ENCODE measurements at places on chromosomes 7 and 10. TPM values are rescaled to one million over a fixed set of nuclear protein-coding genes. Genes with fewer than 3 reads are reported as not detected.
A peak's percentile ranks its signal among the peaks of the same experiment; 100 is the strongest.

DNA sequence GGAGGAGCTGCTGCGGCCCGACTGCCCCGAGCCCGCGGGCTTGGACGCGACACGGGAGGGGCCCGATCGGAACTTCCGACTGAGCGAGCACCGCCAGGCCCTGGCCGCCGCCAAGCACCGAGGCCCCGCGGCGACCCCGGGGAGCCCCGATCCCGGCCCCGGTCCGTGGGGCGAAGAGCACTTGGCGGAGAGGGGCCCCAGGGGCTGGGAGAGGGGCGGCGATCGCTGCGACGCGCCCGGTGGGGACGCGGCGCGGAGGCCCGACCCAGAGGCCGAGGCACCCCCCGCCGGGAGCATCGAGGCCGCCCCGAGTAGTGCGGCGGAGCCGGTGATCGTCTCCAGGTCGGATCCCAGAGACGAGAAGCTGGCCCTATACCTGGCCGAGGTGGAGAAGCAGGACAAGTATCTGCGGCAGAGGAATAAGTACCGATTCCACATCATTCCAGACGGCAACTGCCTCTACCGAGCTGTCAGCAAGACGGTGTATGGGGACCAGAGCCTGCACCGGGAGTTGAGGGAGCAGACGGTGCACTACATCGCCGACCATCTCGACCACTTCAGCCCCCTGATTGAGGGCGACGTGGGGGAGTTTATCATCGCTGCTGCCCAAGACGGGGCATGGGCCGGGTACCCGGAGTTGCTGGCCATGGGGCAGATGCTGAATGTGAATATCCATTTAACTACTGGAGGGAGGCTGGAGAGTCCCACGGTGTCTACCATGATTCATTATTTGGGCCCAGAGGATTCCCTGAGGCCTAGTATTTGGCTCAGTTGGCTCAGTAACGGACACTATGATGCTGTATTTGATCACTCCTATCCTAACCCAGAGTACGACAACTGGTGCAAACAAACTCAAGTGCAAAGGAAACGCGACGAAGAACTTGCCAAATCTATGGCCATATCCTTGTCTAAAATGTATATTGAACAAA lies 1.4 kb downstream of the OTUD1 start:
- DNase-seq = peak; percentile 45

DNA sequence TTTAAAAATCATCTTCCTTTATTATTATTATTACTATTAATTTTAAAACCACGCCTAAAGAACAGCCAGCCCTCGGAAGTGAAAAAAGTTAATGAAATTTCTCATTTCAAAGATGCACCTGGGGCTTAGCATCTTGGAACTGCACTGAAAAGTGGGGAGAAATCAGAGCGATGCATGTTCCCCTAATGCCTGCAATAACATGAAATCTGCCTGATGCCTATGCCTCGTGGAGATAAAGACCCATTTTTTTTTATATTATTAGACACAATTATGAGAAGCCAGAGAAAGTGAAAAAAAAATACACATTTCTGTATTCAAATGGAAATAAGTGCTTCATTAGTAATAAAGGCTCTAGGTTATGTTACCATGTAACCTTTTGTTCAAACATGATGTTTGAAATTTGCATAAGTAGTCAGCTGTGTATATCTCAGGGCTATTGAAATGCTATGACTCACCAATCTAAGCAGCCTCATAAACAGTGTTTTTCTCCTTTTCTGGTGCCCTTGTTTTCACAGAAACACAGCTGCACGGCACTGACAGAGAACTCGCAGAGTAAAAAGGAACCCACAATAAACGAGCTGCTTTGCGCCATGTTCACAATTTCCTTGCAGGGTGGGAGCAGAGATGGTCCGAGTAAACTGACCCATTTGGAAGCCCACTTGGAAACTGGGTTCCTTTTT lies 175.8 kb upstream of the PRKCQ start:
- no peak for DNase-seq

DNA sequence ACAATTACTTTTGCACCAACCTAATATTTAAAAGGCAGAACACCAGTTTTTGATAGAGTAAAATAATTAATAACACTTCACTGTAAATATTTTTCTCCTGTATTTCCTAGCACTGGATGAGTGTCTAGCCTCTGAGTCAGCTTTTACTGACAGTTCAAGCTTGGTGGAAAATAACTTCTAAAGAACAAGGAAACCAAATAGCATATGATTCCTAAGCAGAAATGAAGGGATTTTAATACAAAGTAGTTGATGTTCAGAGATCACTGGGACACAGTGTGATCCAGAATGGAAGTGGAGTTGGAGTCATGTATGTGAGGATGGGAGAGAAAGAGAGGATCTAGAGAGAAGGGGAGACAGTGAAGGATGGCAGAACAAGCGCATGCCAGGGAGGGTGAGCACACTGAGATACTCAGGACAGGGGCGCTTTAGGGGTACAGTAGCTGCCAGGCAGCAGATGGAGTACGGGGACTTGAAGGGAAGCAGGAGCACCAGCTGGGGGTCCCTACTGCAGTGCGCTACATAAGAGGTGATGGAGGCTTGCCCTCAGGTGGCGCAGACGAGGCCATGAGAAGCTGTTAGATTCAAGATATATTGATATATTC lies 117.9 kb upstream of the KLF6 start:
- DNase-seq = no peak

- DNase-seq = no peak
These were observed 138.8 kb upstream of the TCERG1L start for GRCh38 chr10:131450216-131450765.

- no peak for DNase-seq
These were observed 31.9 kb downstream of the RBM17 start for GRCh38 chr10:6120691-6121090.

- DNase-seq = no peak
These were observed 334.8 kb upstream of the GALNT17 start for GRCh38 chr7:70797109-70797514.

GRCh38 chr10:24382045-24382444 lies 173.1 kb downstream of the KIAA1217 start:
- DNase-seq = no peak

GRCh38 chr7:90446137-90446899 lies 23.1 kb upstream of the PTTG1IP2 start:
- no peak for DNase-seq

DNA sequence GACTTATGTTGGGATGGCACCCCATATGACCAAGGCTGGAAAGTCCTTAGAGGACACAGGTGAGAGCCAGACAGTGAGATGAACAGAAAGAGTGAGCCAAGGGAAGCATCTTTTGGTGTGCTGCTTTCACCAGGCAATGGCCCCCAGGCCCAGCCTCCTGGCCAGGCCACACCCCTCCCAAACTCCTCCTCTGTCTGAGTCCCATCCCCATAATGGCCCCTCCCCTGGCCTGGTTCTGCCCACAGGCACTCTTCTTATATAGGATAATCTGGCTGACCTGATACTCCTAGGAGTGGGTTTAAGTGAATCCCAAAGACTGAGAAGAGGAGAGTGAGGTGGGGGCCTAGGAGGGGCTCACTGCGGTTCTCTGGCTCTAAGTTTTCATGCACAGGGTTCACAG lies 252.5 kb downstream of the RPS24 start:
- DNase-seq = no peak

GRCh38 chr10:36349445-36350078 lies 707.5 kb upstream of the FZD8 start:
- DNase-seq = no peak

- DNase-seq = peak; percentile 22
These were observed 43.7 kb downstream of the GNA12 start for GRCh38 chr7:2800220-2800930.

- DNase-seq = no peak
These were observed 175.8 kb upstream of the PPP2R2D start for GRCh38 chr10:131724891-131725580.

DNA sequence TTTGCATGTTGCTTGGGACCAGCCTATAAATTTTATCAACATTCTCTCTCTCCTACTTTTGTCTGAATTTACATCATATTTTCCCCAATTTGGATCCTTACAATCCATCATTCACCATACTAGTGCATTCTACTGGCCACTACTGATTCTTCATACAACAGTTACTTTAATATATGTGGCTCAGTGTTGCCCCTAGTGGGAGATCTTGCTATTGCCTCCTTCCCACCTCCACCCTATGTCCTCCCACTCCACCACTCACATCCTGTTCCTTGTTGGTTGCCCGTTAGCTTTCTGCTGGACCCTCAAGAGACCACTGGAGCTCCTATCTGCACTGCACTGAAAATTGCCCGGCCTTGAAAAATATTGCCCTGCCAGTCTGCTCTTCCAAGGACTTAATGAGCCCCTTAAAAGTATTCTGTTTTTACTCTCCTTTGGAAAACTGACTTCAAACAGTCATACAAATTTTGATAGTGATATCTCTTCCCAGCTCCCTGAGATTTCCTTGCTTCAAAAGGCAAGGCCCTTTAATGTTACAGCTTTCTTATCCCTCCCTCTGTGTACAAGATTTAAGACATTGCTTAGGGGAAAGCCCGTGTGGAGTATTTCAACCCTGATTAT lies 243.2 kb upstream of the TMEM229A start:
- DNase-seq = no peak

DNA sequence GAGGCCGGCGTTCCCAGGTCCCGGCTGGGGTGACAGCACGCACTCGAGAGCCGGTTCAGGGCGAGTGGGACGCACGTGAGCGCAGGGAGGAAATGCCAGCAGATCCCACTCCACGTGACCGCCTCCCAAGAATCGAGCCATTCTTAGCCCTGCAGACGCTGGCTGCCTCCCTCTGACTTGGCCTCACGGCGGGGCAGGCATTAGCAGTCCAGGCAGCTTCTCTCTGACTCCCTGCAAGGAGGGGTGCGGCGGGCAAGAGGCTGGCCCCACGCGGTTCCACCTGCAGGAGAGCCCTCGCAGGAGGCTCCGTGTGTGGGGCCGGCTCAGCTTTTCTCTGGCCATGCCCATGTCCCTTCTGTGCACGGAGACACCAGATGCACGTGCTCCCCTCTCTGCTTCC lies 10.1 kb downstream of the GPR146 start:
- DNase-seq = no peak

DNA sequence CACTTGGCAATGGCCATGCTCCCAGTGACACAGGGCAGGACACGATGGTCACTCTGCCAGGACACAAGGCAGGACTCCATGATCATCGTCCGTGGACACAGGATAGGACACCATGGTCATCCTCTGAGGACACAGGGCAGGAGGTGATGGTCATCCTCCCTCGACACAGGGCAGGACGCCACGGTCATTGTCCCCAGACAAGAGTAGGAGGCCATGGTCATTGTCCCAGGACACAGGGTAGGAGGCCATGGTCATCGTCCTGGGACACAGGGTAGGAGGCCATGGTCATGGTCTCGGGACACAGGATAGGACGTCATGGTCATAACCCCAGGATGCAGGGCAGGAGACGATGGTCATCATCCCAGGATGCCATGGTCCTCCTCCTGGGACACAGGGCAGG lies 289.2 kb downstream of the TCERG1L start:
- DNase-seq = no peak

DNA sequence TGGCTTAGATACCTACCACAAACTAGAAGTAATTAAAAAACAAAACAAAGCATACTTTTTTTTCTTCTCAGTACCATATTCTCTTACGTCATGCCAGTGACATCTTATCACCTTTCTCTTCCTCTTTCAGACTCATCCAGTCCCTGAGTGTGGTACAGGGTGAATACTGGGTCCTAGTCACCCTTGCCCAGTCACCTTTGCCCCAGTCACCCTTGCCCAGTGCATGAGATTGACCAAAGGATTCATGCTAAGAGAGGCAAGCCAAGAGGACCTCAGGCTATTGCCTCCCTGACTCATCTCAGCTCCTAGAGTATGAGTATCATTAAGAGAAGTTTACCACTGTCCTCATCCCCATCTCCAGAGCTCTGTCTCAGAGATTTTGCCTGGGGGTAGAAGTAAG lies 10.0 kb upstream of the TSPAN12 start:
- DNase-seq = no peak

DNA sequence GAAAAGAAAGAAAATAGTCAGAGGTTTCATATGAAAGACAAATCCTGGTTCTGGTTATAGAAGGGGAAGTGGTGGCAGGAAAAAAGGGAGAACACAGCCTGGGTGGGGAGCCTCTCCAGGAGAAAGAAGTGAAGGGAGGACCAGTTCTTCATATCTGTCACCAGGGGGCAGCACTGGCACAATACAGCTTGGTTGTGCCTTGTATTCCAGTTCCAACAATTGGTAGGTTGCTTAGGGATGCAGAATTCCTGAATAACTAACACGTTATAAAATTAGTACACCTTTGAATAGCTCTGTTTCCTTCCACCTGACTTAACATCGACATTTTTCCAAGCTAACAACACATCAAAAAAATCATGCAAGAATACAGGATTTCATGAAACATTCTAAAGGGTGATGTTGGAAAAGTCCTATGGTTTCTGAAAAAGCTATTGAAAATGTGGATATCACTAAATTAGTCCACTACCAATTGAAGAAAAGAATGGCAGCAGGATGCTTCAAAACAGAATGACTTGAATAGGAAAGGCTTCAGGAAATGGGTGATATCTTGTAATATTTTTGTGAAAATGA lies 52.9 kb downstream of the CYP26A1 start:
- DNase-seq = no peak

DNA sequence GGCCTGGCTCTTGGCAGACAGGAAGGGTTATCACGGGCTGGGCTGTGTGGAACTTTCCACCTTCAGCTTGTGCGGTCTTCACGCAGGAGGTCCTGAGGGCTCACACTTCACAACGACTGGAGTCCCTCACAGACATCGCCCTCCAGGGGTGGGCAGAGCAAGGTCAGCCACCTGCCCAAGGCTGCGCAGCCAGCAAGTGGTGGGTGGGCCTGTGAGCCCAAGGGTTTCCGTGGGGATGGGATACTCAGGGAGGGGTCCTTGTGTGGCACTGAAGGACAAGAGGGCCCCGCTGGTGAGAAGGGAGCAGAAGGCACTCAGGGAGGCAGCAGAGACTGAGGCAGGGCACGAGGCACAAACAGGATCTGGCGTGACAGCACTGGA lies 22.0 kb downstream of the PDIA4 start:
- no peak for DNase-seq

- no peak for DNase-seq
These were observed 239.7 kb downstream of the EMX2 start for GRCh38 chr10:117782276-117782675.

GRCh38 chr7:113440173-113440572 lies 321.8 kb upstream of the SMIM30 start:
- DNase-seq = no peak

Gene OLAH
- not detected for total RNA-seq

Gene CC2D2B
- 7.0 TPM for total RNA-seq

Gene BTBD16
- total RNA-seq = 51.2 TPM

Gene HOXA9
- total RNA-seq = 7.4 TPM

Gene COBL
- total RNA-seq = 1.3 TPM

Gene CALCR
- 0.16 TPM for total RNA-seq

Gene HTR7
- total RNA-seq = 0.65 TPM

Gene OPN1SW
- not detected for total RNA-seq

Gene MYOZ1
- total RNA-seq = 0.91 TPM

Gene PCLO
- total RNA-seq = 17.7 TPM

Gene TBL2
- total RNA-seq = 33.0 TPM

Gene TMEM140
- 11.6 TPM for total RNA-seq

Gene CALHM3
- not detected for total RNA-seq

Gene SPDYE6
- total RNA-seq = not detected

All from ureter (tissue), 1 donor.